Activated T-helper 1 cell treated with anti-CD3 and anti-CD28 coated beads, Interleukin-2, amount 50 U/mL, for 16 hours (primary cell): ENCODE measurements at places on chromosomes 11 and 22.

GRCh38 chr11:65850217-65851082 is 7.5 kb downstream of the CFL1 start:
- no peak for DNase-seq

- no peak for DNase-seq
These were observed 10.4 kb downstream of the CHRDL2 start for GRCh38 chr11:74720596-74721478.

DNA sequence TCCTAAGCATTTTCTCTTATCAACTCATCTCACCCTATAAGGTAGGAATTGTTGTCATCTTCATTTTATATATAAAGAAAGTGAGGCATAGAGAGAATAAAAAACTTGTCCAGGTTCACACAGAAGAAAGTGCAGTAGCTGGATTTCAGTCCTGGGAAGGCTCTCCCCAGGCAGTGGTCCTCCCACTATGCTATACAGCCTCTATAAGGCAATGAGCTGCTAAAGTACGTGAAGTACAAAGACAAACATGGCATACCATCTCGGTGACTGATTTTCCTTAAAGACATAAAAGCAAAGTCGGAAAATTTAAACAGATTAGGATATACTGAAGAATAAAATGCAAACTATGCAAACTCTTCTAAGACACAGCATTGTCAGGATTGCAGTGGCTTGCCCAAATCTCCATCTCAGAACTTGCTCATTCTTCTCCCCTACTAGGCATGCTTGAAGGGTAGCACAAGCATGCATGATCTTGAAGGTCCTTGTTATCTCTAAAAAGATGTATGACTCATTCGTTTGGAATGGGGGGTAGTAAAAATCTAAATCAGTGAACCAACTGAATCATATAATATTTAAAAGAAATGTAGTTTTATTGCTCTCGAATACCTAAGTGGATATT is 97.8 kb upstream of the CSNK2A3 start:
- DNase-seq = no peak

DNA sequence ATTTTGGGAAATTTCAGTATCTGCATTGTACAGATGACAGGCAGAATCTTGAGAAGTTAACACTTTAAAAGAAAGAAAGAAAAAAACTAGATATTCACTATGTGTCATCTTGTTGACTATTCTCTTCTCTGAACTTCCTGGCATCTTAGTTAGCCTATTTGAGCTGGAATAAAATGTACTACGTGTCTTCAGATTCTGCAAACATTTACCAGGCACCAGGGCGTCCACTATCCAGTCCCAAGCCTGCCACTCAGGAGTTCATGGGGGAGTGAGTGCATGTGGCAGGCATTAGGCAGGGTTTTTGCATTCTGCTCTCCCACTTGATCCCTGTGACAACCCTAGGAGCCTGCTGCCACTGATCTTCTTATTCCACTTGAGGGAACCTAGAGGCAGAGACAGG is 25.0 kb downstream of the TIMP3 start:
- no peak for DNase-seq

GRCh38 chr11:65898656-65899355 is 1.4 kb downstream of the FOSL1 start:
- no peak for DNase-seq

GRCh38 chr22:47075568-47075967 is 313.1 kb downstream of the TBC1D22A start:
- DNase-seq = no peak

DNA sequence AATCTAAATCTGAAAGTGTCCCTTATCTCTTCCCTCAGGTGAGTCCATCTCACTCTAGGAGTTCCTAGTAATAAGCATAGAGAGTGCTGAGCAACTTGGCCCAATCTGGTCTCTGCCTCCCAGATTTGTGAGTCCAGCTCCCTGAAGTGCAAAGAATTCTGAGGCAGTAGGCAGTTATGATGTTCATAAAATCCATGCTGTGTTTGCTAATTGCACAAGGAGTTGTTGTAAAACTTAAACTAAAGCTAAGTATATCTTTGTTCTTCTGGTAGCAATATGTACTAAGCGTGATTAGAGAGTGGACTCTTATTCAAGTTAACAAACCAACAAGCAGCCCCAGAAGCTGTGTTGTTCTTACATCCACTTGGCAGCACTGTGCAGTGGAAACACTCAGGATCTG is 7.6 kb upstream of the PTH start:
- no peak for DNase-seq

- DNase-seq = no peak
These were observed 3.4 kb upstream of the TMEM184B start for GRCh38 chr22:38276166-38276565.

- DNase-seq = no peak
These were observed 189.6 kb downstream of the ADAMTS15 start for GRCh38 chr11:130638033-130638432.

DNA sequence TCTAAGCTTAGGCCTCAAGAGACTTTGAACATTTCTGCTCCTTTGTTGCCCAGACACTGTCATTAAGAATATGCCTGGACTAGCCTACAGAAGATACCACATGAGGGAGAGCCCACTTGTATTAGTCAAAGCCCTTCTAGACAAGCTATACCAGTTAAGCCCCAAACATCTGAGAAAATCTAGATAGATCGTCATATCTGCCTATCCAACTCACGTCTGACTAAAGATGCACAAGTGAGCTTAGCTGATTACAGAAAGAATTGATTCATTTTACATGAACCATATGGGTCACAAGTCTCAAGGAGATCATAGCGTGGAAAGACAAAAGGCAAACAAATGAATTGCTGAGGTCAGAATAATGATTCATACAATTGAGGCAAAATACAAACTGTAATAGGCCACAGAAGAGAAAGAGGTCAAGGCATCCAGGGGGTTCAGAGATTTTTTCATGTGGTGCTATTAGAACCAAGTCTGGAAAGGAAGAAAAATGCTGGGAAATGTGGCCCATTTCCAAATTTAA is 1155.5 kb upstream of the TENM4 start:
- no peak for DNase-seq

DNA sequence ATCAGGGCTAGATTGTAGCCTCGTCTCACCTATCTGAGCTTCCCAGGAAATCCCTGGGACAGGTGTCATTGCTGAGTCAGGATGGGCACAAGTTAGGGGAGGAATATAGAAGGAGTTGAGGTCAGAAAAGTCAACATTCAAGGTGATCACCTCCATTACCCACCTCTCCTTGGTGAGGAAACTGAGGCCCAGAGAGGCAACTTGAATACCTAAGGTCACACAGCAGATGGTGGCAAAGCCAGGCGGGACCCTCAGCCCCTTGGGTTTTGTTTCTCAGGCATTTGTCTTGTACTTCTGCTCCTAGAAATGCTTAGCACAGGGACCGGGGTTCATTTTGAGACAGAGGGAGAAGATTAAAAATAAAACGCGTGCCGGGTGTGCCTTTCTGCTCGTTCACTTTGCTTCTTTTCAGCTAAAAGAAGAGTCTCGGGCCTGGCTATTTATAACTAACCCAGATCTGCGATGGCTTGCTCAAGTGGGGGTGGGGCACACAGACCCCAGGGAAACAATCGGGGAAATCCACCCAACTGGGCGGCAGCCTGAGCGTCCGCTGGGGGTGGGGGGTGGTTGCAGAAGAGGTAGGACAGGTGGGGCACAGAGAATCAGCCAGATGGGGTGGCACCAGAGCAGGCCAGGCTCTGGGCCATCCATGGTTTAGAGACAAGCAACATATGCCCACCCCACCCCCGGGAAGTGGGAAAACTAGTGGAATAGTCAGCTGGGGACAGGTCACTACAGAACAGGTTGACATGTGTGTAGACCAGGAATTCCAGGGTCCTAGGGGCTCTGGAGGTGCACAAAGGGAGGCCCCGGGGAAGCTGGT is 3.9 kb upstream of the GNAZ start:
- no peak for DNase-seq
